AG09319 (cell line): ENCODE measurements at places on chromosomes 13 and 19.
A peak's percentile ranks its signal among the peaks of the same experiment; 100 is the strongest.

GRCh38 chr13:37446503-37446902, 152.1 kb downstream of the POSTN start:
- DNase-seq: peak; percentile 76

DNA sequence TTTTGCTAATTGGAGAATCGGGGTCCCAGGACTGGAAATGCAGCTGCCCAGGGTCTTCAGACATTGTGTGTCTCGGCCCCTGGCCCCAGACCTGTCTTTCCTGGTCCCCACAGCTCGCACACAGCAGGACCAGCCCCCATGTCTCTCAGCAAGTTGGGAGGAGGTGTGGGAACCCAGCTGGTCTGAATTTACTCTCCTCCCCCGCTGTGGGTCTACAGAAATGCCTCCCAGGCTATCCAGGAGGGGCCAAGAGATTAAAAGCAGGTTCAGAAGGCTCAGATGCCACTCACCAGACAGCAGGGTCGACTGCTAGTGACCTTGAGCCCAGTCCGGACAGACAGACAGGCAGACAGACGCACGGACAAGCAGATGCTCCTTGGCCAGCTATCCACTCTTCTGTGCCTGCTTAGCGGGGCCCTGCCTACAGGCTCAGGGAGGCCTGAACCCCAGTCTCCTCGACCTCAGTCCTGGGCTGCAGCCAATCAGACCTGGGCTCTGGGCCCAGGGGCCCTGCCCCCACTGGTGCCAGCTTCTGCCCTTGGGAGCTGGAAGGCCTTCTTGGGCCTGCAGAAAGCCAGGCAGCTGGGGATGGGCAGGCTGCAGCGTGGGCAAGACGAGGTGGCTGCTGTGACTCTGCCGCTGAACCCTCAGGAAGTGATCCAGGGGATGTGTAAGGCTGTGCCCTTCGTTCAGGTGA, at the start of gene DAND5:
TSS of gene DAND5 (plus strand) at position 285 of the 697 bp plus-strand sequence. CDS start at position 370, 85 bp downstream.
- no peak for DNase-seq

GRCh38 chr13:94674609-94675348, 37.6 kb downstream of the SOX21 start:
- DNase-seq: peak; percentile 8

GRCh38 chr13:24308488-24309020, 826 bp upstream of the C1QTNF9 start:
- no peak for DNase-seq

DNA sequence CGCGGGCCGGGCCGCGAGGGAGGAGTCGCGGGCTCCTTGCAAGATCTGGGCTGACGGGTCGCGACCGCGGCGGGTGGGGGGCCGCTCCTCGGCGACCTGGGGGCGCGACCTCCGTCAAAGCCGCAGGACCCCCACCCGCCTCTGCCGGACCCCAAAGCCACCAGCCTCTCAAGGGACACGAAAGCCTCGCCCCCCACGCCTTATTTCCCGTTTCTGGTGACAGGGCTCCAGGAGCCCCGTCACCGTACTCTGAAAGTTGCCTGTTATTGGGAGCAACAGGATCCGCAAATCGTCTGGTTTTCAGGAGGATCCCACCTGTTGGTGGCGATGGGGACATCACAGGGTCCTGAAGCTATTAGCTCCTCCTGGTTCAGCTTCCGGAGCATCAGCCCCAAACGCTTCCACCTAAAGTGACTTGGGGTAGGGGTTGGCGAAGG, 530 bp downstream of the MAU2 start:
- DNase-seq: no peak
